ENCODE measurements at places on chromosomes 3 and 15.

DNA sequence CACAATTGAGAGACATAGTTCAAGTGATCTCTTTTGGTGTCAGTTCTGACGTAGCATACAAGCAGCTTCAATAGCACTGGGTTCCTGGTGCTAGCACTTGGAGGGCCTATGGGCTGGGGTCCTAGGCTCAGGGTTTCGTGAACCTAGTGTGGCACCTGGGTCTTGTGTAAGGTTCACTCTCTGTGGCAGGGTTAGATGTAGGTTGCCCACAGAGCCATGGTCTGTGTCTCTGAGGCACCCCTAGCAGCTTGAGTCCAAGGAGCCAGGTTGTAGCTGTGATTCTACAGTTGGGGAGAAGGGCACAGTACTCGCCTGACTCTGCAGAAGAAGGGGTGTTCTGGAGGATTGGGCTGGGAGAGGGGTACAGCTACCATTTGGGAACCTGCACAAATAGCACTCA is 282.6 kb upstream of the LRRC3B start:
- DNase-seq: no peak

DNA sequence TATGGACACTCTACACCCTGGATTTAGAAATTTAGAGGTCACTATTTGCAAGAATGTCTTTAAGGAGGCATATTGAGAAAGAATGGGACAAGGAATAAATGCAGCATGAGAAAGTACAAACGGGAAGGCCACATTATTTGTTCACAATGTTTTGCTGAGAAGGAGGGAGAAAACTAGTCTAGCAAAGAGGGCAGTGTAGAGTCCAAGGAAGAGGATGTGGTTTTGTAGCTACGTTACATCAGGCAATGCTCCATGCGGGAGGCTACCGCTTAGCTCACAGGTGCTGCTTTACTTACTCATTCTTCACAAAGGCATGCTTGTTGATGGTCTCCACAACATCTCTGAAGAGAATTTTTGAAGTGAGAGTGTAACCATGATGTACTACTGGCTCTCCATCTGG is 191.1 kb downstream of the PLCH1 start:
- DNase-seq: no peak

GRCh38 chr3:127736801-127737539 is 64.2 kb downstream of the ABTB1 start:
- no peak for DNase-seq

DNA sequence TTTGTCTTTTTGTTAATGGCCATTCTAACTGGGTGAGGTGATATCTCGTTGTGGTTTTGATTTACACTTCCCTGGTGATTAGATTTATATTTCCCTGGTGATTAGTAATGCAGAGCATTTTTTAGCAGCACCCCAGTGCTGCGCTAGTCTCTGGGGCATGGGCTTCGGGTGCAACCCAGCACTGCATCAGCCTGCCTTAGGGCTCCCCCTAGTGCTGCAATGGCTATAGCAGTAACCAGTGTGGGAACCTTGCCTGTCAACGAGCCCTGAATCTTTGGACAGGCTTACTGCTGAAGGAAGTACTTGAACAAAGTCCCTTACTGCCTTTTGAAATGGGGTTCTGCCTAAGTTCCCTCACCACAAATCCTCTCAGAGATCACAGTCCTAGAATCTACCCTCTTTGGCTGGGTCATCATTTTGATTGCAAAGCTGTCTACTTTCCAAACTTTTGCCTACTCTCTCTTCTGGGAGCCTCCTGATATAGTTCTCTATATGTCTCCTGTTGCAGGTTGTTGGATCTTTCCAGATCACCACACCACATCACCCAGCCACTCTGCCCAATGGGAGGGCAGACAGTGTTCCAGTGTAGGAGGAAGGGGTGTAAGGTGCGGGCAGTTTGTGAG is 79.2 kb upstream of the CCNL1 start:
- no peak for DNase-seq

DNA sequence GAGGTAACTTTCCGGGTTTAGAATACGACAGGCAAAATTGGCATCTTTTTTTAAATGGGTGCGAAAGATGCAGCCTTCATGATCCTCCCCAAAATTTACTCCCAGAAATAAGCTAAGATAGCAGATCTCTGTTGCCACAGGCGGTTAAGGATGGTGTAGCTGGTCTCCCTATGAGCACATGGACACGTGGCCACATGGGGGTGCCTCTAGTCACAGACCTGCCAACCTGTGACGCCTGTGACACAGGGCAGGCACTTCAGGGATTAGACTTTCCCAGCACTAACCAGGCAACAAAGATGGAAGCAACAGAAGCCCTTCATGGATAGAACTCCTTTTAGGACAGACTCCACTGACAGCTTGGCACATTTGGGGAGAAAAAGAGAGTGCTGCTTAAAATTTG is 320.3 kb downstream of the THSD4 start:
- no peak for DNase-seq

Measured in NCI-H2171 treated with DMSO at 0.1 percent for 48 hours (cell line).